ENCODE measurements at places on chromosomes 7 and 10. TPM values are rescaled to one million over a fixed set of nuclear protein-coding genes. Genes with fewer than 3 reads are reported as not detected.

The MLLT10 gene
- 33.9 TPM for total RNA-seq

The PILRA gene
- 0.68 TPM for total RNA-seq

The ENKUR gene
- not detected for total RNA-seq

The TEX47 gene
- not detected for total RNA-seq

DNA sequence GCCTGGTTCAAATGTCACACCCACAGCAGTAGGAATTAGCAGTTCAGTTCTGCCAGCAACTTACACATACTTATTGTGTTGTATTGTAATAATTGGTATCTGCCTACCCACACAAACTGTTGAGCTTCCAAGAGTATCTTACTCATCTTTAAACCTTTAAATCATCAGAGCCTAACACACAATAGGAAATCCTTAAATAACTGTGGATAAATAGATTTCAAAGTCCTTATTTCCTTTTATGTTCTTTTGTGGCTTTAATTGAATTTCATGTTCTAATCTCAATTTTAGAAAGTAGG lies 3.9 kb downstream of the CASD1 start:
- H3K4me1 ChIP-seq, result peaks cover 46% of the 10 kb centered on the region
- DNase-seq, result no peak
- H3K27me3 ChIP-seq, result no peaks in the 10 kb centered on the region
- no peak overlapping the region for H3K4me3 ChIP-seq
- peaks cover 21% of the 10 kb centered on the region for H3K36me3 ChIP-seq

- DNase-seq, result no peak
- peaks cover 11% of the 10 kb centered on the region for H3K4me1 ChIP-seq
- H3K27ac ChIP-seq, result no peak overlapping the region
Measured at GRCh38 chr7:111537134-111537533, 25.2 kb downstream of the IMMP2L start.

DNA sequence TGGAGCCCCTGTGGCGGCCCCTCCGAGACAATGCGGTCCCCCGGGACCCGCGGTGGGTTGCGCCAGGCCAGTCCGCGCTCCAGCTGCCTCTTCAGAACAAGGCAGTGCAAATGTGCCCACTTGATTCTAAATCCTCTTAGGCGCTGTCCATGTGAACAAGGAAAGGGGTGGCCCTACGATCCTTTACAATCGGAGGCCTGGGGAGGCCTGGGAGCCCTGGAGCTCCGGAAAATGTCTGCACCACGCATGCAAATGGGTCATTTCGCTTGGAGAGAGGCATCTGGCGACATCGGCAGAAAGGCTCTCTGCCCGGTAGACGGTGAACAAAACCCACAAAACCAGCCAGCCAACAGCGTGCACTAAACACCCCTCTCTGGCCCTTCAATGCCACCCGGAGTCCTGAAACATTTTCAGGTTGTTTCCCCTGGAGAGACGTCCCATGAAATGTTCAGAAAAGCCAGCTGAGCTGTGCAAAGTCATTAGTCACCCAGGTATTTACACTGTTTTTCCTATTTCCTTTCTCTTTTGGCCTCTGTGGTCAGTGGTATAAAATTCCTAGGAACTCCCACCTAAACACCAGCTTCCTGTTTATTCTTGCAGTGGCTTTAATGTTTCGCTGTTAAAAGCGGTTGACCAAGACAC lies 102.8 kb upstream of the ZNF438 start:
- no peaks in the 10 kb centered on the region for H3K36me3 ChIP-seq
- peaks cover 35% of the 10 kb centered on the region for H3K4me1 ChIP-seq
- peak overlapping the region; percentile 92 for H3K27ac ChIP-seq
- peak overlapping the region; percentile 73 for H3K4me3 ChIP-seq
- peak; percentile 24 for DNase-seq

DNA sequence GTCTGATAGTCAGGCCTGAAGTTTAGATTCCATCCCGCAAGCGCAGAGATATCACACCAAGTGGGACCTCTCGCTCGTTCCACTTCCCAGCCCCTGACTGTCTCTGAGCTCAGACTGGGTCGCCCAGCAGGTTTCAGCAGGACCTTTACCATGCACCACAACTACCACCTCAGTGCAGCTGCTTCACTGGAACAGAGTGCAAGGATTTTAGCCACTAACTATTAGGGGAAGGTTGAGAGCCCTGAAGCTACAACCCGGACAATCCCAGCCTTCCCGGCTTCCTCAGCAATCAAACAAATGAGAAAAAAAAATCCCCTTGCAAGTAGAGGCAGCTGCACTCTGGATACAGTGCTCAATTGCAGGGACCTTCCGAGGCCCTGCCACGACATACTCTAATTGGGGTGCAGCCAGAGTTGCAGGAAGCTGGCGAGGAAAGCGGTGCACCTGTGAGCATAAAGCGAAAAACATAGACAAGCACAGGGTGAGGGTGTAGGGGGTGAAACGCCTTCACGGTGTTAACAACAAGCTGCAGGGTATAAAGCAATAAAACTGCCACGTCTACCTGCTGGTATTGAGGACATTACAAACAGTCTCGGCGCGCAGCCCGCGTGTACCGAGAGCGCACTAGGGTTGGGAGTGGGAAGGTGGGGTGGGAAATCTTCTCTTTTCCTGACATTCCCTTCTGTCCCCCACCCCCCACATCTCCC lies 2.6 kb upstream of the DLX6 start:
- H3K4me1 ChIP-seq, result peaks cover 18% of the 10 kb centered on the region
- no peak overlapping the region for H3K4me3 ChIP-seq
- no peak overlapping the region for H3K27ac ChIP-seq
- DNase-seq, result no peak
- peaks cover 99% of the 10 kb centered on the region for H3K27me3 ChIP-seq

DNA sequence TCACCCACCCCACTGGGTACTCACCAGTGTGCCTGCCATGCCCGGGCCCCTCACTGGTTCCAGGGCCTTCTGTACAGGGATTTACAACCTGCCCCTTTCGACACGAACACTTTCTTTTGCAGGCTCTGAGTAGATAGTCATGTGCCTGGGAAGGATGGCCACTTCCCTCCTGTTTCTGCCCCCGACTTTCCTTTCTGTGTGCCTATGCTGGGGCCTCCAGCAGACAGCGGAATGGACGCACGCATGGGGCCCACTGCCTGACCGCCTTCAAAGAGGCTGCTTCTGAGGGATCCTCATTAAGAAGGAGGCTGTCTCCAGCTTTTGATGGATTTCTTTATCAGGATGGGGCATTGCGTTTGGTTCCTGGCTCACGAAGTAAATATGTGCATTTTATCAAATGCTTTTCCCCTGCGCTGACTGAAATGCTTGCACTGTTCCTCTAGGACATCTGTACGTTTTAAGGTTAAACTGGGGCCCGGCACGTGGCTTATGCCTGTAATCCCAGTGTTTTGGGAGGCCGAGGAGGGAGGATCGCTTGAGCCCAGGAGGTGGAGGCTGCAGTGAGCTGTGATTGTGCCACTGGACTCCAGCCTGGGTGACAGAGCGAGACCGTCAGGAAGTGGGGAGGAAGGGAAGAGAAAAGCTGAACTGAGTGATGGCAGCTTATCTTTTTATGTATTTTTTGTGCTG lies 29.4 kb upstream of the NKX6-2 start:
- no peak overlapping the region for H3K27ac ChIP-seq
- no peaks in the 10 kb centered on the region for H3K4me1 ChIP-seq
- H3K27me3 ChIP-seq, result peaks cover 33% of the 10 kb centered on the region
- no peaks in the 10 kb centered on the region for H3K36me3 ChIP-seq
- DNase-seq, result no peak

DNA sequence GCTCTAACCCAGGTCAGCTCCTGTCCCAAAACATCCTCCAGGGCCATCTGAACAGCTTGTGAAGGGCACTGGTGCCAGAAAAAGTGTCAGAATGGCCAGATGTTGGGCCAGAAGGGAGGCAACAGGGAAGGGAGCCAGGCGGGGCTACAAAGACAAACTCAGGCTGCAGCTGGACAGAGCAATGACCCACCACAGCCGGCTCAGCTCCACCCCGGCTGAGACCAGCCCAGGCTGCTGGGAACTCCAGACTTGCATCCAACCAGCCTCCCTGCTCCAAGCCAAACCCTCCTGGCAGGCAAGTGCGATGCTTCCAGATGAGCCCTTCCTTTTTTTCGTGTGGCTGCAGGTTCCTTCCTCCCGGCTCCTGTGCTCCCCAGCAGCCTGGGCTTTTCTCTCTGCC lies 466.9 kb downstream of the PTPRN2 start:
- H3K27me3 ChIP-seq, result peaks cover 7% of the 10 kb centered on the region
- H3K4me1 ChIP-seq, result no peaks in the 10 kb centered on the region
- no peak for DNase-seq

GRCh38 chr7:108348913-108349312 lies 107.3 kb downstream of the NRCAM start:
- H3K27me3 ChIP-seq, result no peaks in the 10 kb centered on the region
- H3K4me1 ChIP-seq, result no peaks in the 10 kb centered on the region
- no peak overlapping the region for H3K27ac ChIP-seq
- no peak for DNase-seq
- H3K4me3 ChIP-seq, result no peak overlapping the region

DNA sequence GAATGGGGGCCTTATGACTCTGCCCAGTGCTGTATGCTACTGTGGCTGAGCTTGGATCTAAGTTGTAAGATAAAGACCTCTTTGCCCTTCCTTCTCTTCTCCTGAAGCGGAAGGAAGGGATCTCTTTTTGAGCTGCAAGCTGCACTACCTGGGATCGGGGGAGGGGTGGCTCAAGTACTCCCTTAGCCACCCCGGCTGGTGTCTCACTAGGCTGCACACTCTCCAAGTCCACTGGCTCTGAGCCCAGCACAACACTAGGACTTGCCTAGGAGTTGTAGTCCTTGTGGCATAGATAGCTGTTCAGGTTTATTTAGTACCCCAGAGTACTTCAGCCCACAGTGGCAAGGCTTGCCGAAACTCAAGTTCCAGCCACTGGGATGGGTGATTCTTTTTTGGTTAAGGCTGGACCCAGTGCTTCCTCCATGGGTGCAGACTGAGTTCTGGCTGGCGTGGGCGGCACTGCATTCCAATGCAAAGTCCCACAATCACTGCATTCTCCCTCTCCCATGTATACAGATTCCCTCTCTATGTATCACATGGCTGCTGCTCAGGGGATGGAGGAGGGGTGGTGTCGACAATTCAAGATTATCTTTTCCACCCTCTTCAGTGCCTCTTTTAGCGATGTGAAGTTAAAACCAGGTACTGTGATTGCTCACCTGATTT lies 76.2 kb upstream of the SLC25A13 start:
- H3K27ac ChIP-seq, result no peak overlapping the region
- no peak for DNase-seq
- no peaks in the 10 kb centered on the region for H3K36me3 ChIP-seq

DNA sequence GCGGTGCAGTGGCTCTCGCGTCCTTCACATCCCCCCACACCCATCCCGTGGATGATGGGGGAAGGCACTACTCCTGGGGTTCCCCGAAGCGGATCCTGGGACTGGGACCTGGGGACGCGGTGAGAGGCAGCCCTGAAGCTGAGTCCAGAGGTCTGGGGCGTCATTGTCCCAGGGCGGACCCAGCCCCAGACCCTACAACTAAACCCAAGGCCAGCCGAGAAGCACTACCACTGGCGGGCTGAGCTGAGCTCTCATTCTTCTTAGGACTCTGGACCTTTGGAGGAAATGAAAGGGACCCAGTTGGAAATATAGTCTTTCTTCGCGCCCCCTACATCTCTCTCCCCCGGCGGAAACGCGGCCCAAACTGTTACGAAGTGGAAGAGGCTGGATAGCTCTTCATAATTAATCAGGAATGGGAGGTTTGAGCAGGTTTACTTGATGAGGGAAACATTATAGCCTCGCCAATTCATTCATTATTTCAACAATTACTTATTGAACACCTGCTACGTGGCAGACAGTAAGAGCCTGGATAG lies 389 bp upstream of the FBXL15 start:
- peaks cover 34% of the 10 kb centered on the region for H3K27me3 ChIP-seq
- DNase-seq, result peak; percentile 20
- H3K4me1 ChIP-seq, result peaks cover 28% of the 10 kb centered on the region
- peak overlapping the region; percentile 94 for H3K27ac ChIP-seq
- peak overlapping the region; percentile 95 for H3K4me3 ChIP-seq
- peaks cover 9% of the 10 kb centered on the region for H3K36me3 ChIP-seq

DNA sequence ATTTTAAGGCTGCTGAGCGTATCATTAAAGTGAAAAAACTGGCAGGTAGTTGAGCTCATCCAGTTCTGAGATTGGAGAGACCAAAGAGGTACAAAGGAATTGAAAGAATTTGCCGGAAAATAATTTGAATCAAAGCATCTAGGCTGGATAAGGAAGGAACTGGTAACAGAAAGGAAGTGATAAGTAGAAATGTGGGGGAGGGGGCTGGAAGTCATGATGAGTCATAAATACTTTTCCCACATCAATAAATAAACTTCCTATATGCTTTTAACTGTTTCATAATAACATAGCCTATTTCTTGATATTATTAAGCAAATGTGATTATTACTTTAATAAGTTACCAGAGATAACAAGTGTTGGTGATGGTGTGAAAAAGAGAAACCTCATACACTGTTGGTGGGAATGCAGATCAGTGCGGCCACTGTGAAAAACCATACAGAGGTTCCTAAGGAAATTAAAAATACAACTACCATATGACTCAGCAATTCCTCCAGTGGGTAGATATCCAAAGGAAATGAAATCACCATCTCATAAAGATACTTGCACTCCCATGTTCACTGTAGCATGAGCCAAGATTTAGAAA lies 27.0 kb downstream of the ZNF438 start:
- H3K36me3 ChIP-seq, result peaks cover 13% of the 10 kb centered on the region
- no peak overlapping the region for H3K4me3 ChIP-seq

DNA sequence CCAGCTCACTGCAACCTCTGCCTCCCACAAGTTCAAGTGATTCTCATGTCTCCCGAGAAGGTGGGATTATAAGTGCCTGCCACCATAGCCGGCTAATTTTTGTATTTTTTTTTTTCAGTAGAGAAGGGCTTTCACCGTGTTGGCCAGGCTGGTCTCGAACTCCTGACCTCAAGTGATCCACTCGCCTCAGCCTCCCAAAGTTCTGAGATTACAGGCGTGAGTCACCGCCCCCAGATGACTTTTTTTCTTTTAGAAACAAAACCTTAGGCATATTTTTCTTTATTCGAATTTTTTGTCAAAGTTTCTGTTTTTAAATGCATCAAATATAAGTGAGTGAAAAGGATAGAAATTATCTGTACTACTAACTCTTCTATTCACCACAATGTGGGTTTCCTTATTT lies 113.1 kb downstream of the LRRC4 start:
- H3K27ac ChIP-seq, result no peak overlapping the region
- H3K4me1 ChIP-seq, result peaks cover 14% of the 10 kb centered on the region
- no peaks in the 10 kb centered on the region for H3K27me3 ChIP-seq
- peaks cover 7% of the 10 kb centered on the region for H3K36me3 ChIP-seq

- H3K27me3 ChIP-seq, result no peaks in the 10 kb centered on the region
- DNase-seq, result no peak
- no peak overlapping the region for H3K27ac ChIP-seq
- peaks cover 5% of the 10 kb centered on the region for H3K4me1 ChIP-seq
- no peaks in the 10 kb centered on the region for H3K36me3 ChIP-seq
Measured at GRCh38 chr7:110856704-110857103, 234.2 kb upstream of the LRRN3 start.

DNA sequence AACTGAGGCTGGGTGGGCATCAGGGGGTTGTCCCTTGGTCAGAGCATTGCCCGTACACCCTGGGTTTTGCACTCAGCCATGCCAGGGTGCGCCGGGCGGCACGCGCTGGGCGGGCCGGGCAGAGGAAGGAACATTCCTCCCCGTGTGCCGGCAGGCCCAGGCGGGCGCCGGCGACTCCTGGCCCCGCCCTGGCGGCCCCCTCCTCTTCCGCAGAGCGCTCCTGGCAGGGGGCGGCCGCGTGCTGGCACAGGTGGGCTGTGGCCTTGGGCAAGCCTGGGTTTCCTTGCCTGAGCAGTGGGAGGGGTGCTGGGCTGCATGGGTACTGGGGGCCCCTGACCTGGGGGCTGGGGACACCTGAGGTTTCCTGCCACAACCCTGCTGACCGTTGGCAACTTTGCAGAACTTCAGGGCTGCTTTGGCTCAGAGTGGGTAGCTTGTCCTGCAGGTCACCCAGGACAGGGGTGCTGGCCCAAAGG lies 3.9 kb downstream of the LFNG start:
- peaks cover 43% of the 10 kb centered on the region for H3K4me1 ChIP-seq
- peak overlapping the region; percentile 94 for H3K4me3 ChIP-seq
- peaks cover 9% of the 10 kb centered on the region for H3K36me3 ChIP-seq
- H3K27ac ChIP-seq, result peak overlapping the region; percentile 87

Data from activated naive CD8-positive, alpha-beta T cell treated with anti-CD3 and anti-CD28 coated beads for 36 hours (primary cell).